ENCODE measurements at places on chromosomes 7 and 10. TPM values are rescaled to one million over a fixed set of nuclear protein-coding genes. Genes with fewer than 3 reads are reported as not detected.

The ZNF853 gene
- 21.9 TPM for total RNA-seq

The ZNF425 gene
- total RNA-seq: 5.1 TPM

DNA sequence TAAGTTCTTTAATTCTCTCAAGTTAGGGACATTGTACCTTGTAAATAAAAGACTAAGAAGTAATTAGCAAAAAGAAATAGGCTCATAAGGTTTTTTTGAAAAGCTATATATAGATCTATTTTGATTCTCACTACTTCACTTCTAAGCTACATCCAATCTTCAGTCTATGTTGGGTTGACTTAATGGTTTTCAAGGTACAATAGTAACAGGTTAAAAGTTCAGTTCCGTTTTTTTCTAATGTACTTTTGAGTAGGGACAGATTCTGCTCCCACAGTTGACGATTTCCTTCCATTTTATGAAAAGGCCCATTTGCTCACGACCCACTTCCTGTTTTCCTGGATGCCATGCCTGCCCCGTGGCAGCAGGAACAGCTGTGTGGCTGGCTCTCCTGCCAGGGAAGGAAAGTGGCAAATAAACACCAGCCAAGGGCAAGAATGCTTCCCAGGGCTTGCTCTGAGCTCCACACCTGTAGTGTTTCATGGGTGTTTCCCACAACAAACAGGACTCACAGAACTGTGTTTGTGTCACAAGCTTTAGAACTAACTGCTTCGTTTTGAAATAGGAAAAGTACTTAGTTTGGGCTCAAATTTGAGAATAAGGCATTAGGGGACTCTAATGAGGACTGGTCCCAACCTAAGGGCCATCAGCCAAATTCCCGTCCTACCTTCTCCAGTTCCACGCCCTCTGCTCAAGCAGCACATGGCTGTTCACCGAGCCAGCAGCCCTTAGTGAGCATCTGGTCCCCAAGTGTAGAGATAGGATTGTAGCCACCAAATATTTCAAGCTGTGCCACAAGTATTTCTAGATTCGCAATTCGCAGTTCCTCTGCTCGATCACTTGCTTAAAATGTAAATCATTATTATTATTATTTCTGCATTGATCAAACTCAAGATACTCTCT is 240.7 kb downstream of the COBL start:
- no peak for DNase-seq

DNA sequence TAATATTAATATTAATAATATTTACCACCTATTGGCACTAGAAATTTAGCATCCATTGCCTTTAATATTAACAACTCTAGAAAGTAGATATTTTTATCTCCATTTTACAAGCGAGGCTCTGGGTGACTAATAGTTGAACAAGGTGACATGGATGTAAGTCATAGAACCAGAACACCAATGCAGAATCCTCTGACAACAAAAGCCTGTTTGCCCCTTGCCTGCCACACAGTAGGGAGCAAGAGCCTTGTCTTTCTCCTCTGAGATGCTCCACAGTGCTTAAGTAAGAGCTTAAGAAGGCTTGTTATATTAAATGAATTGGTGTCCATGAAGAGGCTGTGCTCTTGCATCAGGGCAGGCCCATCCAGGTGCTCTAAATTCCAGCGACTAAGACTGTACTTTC is 51.2 kb upstream of the LBX1 start:
- DNase-seq: no peak

DNA sequence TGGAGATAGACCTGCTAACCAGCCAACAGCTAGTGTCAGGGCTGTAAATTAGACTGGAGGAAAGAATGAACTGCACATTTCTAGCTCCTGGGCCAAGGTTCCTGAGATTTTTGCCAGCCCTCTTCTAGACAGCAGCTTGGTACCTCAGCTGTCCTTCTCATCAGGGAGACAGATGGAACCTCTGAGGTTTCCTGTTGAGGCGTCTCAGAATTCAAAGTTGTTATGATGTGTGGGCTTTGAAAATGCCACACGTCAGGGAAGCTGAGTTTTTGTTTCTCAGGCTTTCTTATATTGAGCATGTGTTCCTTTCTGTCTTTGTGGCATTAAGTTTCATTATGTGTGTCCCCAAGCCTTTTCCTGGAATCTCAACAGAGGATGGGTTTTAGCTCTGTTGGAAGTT is 736.6 kb downstream of the AUTS2 start:
- DNase-seq: no peak

GRCh38 chr10:8800426-8800825 is 745.9 kb downstream of the GATA3 start:
- DNase-seq: no peak

- peak; percentile 44 for DNase-seq
Observed at GRCh38 chr7:80347173-80347572, 164.7 kb downstream of the GNAT3 start.

The SIRT1 gene
- 20.0 TPM for total RNA-seq

GRCh38 chr10:124992462-124993344 is 50.8 kb downstream of the ZRANB1 start:
- DNase-seq: peak; percentile 35

DNA sequence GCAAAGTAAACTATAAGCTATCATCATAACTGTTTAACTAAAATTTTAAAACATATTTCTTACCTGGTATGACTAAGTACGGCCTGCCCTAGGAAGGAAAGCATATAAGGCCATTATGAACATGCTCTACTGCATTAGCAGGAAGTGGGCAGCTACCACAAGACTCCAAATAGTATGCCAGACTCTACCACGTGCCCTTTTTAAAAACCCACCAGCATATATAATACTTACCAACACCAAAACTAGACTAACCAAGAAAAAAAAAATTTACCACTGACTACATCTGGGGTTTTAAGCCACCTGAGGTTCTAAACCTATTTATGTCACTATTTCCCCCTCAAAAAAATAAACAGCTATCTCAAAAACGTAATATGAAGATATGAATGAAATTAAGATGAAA is 30.1 kb downstream of the NUDCD3 start:
- no peak for DNase-seq

The PON1 gene
- total RNA-seq: 0.24 TPM

DNA sequence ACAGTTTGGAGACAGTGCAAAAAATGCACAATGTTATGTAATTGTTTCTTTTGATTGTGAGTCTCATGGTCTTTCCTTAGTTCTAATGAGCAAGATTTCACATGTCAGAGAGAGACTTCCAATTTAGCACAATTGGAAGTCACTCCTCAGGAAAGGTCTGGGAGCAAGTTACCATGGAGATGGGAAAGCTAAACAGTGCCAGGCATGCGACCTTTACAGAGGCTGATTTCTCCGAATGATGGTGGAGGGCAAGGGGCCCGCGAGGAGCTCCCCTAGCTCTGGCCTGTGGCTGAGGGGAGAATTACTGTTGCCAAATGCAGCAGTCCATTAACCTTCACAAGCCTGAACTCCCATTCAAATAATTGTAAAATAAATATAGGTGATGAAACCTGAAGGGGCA is 59.3 kb downstream of the CDCA7L start:
- DNase-seq: no peak

DNA sequence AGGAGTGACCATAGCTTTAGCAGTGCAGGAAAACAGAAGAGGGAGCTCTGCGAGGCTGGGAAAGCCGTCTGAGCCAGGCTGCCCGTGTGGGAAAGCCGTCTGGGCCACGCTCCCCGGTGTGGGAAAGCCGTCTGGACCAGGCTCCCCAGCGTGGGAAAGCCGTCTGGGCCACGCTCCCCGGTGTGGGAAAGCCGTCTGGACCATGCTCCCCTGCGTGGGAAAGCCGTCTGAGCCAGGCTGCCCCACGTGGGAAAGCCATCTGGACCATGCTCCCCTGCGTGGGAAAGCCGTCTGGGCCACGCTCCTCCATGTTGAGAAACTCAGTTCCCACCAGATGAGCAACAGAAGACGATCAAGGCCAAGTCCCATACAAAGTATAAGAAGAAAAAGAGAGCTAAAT is 101.8 kb downstream of the GALNT11 start:
- no peak for DNase-seq

The UBTD1 gene
- total RNA-seq: 16.9 TPM

DNA sequence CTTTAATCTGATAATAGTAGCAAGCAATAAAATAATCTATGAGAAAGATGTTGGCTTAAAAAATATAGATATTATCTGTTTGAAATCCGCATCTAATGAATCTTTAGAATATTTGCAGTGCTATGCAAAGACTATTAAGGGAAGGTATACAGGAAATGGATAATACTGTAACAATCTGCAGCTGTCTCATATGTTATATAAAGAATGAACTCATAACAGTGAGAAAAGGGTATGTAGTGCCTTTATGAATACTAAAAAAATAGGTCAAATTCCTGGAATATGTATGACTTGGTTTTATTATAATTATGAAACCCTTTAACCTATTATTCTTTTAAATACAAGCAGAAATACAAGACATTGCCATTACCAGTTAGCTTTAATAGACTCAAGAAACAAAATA is 105.1 kb upstream of the GPR22 start:
- no peak for DNase-seq

DNA sequence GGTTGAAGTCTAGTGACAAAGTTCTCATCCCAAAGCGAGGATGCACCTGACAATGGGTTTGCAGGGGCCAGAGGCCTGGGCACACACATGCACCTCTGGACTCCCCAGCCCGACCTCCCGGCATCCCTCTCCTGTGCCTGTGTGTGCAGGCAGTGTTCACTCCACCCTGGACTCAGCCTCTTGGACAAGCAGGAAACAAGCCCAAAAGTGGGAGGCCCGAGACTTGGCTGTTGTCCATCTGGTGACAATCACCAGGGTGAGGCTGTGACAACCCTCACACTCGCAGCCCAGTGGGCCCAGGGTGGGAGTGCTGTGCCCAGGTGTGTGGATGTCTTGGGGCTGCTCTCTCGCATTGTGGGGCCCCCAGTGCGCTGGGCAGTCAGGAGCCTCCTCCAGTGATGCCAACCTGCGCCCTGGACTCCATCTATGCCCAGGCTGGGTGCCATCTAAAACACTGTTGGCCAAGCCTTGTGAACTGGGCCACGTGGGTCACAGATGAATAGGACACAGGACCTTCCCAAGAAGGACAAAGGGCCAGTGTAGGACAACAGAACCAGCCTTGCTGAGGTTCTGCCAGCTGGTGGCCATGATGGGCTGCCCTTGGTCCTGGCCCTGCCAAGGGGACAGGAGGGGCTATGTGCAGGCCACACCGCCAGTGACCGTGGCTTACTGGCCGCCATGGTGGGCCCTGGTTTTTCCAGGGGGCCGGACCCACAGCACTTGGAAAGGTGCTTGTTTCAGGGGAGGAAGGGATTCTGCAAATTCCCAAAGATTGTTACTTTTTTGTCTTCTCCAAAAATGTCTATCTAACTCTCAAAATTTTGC is 144.3 kb downstream of the TCERG1L start:
- DNase-seq: no peak

DNA sequence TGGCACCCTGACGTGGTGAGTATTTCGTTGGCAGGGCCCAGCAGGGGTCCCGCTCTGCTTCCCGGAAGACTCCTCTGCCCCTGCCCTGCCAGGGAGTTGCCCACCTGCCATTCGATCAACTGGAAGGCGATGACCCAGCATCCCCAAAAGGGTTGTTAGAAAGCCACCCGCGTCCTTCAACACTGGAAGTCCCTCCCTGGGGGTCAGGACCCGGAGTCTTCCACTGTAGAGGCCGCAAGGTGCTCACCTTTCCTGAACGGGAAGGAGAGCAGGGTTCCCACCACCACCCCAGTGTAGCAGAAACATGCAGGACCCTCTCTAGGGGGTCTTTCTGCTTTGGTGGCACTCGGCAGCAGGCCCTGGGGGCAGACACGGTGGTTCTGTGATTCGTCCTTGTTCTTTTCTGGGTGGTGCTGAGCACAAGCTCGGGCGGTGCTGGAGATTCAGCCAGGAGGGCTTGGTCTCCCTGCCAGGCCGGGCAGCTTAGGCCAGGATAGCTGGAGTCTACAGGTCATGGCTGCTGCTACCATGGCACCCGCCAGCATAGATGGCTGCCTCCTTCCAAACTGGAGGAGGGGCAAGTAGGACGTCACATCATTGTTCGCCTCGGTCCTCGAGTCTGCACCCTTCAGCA is 19.6 kb upstream of the DPYSL4 start:
- DNase-seq: no peak

GRCh38 chr10:113052076-113052830 is 102.2 kb downstream of the TCF7L2 start:
- DNase-seq: no peak

GRCh38 chr10:130432850-130433249 is 296.7 kb downstream of the GLRX3 start:
- DNase-seq: no peak

DNA sequence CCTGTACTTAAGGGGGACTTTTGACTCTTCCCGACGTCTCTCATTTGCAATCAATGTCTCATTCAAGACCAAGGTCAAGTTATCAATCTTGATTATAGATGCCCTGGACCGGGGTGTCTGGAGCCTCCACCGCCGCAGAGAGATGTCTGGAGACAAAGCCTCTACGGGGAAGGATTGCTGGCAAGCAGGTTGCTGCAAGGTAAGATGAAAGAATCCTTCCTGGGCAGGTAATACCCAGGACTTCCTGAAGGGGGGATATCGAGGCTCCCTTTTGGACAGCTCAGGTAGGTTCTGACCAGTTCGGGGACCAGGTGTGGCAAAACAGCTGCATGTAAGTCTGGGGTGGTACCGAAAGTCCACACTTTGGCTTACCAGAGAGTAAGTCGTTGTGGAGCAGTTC is 12.5 kb upstream of the CUX1 start:
- DNase-seq: no peak

DNA sequence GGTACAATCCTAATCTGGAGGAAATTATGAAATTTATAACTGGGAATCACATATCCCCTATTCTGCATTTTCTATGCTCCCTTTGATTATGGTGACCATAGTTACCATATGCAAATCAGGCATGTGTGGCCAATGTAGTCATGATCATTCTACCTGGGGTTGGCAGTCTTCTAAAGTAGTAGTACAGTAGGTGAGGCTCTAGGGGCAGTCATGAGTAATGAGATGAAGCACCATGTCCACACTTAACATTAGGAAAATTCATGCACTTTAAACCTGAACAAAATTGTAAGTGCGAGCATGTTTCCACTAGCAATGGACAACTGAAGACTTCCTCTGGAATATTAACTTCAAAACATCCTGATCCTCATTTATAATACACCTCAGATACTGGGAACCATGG is 545.9 kb downstream of the SUGCT start:
- DNase-seq: no peak

- DNase-seq: no peak
Observed at GRCh38 chr7:81925530-81925929, 155.7 kb upstream of the HGF start.

The LRRC61 gene
- 9.1 TPM for total RNA-seq

DNA sequence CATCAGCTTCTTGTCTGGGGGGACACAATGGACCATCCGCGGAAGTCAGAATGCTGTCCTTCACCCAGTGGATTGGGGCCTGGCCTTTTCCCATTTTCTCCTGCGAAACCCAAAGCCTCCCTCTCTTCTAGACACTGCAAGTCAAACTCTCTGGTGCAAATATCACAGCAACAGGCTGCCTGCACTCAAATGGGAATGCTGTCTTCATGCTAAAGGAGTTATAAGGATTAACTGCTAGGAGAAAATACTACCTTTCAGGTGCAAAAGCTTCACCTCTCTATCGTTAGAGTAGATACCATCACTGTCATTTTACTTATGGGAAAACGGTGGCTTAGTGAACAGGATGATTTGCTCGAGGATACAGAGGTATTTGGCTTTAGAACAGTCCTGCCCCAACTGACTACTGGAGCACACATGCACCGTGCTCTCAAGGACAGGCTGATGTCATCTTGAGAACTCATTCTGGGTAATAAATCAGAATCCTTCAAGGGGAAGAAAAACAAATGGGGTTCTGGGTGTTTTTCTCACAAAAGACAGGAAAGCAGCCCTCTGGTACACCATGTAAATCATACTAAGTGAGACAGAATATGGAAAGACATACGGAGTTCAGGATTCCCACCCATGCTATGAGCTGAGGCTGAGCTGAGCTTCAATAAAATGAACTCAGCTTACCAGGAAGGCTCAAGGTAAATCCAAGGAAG is 100.9 kb downstream of the SAMD9 start:
- DNase-seq: peak; percentile 42

Data from umbilical cord (tissue), 2 donors.